ENCODE measurements at places on chromosomes 6 and 20. TPM values are rescaled to one million over a fixed set of nuclear protein-coding genes. Genes with fewer than 3 reads are reported as not detected.
A peak's percentile ranks its signal among the peaks of the same experiment; 100 is the strongest.

GRCh38 chr6:85469276-85470022 is 19.6 kb downstream of the NT5E start:
- no peak for DNase-seq

DNA sequence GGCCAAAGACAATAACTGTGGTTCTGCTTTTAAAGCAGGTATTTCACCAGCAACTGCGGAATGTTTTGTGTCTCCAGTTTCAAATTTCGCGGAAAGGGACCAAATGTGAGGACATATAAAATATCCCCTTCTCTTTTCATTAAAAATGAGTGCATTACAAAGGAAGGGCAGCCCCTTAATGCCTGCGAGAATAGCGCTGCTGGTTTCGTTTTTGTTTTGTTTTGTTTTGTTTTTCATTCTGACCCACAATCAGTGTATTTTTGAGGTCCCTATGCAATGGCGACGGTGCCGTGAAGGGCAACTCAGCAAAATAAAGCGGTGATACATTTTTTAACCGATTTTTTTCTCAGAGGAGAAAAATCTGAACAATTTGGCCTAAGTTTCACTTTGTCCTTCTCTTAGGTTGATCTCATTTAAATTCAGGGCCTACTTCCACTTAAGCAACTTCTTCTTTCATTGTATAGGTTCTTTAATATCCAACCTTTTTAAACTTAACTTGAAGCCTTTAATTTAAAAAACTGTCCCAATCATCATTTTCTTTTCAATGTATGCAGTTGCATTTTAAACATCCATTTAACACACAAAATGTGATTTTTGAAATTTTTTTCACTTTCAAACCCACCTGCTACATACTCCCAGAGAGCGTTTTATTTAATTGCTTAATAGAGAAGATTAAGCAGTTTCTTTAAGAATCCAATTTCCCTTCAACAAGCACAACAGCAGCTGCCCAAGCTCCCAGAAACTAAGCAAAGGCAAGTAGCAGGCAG is 2.9 kb upstream of the HIVEP2 start:
- no peak for DNase-seq

GRCh38 chr6:14518515-14519217 is 401.1 kb downstream of the CD83 start:
- DNase-seq: no peak

- DNase-seq: no peak
These were observed 58.1 kb upstream of the SHLD1 start for GRCh38 chr20:5691918-5692618.

DNA sequence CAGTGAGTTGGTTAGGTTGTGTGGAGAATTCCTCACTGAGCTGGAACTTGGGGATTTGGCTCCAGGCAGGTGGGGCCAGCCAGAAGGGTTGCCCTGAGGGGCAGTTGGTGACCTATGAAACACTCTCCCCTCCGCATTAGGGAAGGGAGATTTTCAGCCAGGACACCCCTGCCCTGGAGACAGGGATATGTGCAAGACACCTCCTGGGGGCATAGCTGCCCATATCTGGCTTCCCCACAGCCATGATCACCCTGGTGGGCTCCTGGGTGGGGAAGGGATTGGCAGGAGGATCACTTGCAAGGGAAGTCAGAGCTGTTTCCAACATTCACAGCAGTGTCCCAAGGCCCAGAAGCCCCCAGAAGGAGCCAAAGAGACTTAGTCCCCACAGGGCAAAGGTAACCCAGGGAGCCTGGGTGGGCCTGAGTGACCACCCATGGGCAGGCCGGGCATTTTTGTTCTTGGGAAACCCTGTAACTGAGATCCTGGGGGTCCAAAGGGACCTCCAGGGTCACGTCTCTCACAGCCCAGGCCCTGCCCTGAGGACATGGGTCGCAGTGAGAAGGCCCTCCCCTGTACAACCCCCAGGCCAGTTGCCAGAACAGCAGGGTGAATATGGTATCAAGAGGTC is 145.8 kb downstream of the MRPL14 start:
- no peak for DNase-seq

- DNase-seq: no peak
These were observed 43.6 kb downstream of the ADGRF1 start for GRCh38 chr6:46998436-46999017.

- no peak for DNase-seq
These were observed 98.1 kb downstream of the RNGTT start for GRCh38 chr6:88865275-88865674.

GRCh38 chr6:117346142-117346930 is 79.4 kb downstream of the ROS1 start:
- peak; percentile 33 for DNase-seq

FABP7 gene
- not detected for total RNA-seq

RHAG gene
- total RNA-seq: not detected

RAET1L gene
- total RNA-seq: 1.5 TPM

CST2 gene
- total RNA-seq: not detected
